Right atrium auricular region (tissue), 2 donors: ENCODE measurements at places on chromosomes 2 and 18. TPM values are rescaled to one million over a fixed set of nuclear protein-coding genes. Genes with fewer than 3 reads are reported as not detected.

DNA sequence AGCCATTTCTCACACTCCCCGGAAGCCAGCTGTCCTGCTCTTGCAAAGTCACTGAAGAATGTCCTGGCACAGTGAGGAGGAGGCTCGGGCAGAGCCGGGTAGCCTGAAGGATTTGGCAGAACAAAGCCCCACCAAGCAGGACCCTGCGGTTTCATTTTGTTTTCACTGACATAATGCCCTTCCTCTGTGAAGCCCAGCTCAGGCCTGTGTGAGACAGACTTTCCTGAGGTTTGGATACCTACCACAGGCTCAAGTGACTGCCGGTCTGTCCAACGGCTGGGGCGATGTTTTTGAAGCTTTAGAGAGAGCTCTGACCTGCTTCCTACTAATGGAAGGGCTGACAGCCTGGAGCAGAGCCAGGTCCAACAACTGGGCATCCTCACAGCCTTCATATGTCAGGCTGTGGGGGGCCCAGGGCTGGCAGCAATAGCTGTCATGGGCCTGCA is 99.8 kb upstream of the FZD7 start:
- H3K4me1 ChIP-seq, result no peaks in the 10 kb centered on the region
- DNase-seq, result no peak
- no peak overlapping the region for H3K4me3 ChIP-seq
- no peaks in the 10 kb centered on the region for H3K27me3 ChIP-seq

DNA sequence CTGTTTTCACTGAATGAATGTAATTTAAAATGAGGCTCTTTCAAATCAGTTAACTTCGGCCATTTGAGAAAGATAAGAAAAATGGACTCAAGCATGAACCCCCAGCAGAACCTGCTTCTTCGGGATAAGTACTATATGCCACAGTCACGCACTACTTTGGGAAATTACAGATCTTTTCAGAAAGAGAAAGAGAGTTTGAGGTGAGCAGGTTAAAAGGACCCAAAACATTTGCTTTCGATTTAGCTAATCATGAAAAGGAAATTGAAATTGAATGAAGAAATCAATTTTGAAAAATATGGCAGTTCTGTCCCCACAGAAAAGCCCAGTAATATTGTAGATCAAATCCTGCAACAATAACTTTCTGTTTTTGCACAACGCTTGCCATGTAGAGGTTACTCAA is 156.9 kb downstream of the GRB14 start:
- H3K27ac ChIP-seq, result no peak overlapping the region
- no peak for DNase-seq
- no peaks in the 10 kb centered on the region for H3K4me1 ChIP-seq
- no peak overlapping the region for H3K4me3 ChIP-seq

DNA sequence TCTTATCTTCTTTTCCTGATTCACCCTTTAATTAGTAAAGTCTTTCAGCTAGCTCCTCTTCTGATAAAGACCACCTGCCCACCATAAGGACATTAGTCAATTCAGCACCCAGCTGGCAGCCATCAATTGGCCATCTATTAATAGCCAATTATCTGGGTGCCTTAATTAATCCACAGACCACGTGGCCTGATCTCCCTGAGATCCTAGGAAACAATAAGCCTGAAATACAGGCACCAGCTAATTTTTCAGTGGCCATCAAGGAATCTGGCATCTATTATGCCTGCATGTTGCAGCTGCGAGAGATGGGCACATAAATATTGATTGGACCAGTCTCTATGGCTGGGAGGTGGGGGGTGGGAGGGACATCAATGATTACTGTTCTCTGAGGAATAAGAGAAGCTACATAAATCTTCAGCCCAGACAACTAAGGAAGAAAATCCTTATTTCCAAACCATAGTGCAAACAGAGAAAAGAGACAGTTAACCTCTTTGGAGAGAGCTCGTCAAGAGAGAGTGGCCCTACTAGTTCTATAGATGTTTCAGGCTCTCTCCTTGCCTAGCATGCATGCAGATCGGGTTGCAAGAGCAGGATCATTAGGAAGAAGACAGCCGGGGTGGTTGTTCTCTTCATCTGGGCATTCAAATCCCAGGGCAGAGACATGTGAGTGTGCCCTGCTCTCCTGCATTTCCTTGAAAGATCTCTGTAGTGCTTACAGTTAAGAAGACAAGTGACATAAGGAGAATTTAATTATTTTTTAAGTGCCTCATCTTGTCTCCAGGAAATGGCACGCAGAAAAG is 8.7 kb downstream of the GALNT14 start:
- H3K27me3 ChIP-seq, result no peaks in the 10 kb centered on the region
- no peak overlapping the region for H3K27ac ChIP-seq

Gene RAX
- total RNA-seq, result not detected

GRCh38 chr2:128641421-128642080 is 322.9 kb upstream of the HS6ST1 start:
- no peak overlapping the region for H3K4me3 ChIP-seq
- H3K27me3 ChIP-seq, result no peaks in the 10 kb centered on the region
- H3K36me3 ChIP-seq, result no peaks in the 10 kb centered on the region
- DNase-seq, result peak; percentile 52

GRCh38 chr2:169461143-169461542 is 18.2 kb upstream of the BBS5 start:
- no peaks in the 10 kb centered on the region for H3K27me3 ChIP-seq
- H3K4me3 ChIP-seq, result no peak overlapping the region
- no peaks in the 10 kb centered on the region for H3K36me3 ChIP-seq

DNA sequence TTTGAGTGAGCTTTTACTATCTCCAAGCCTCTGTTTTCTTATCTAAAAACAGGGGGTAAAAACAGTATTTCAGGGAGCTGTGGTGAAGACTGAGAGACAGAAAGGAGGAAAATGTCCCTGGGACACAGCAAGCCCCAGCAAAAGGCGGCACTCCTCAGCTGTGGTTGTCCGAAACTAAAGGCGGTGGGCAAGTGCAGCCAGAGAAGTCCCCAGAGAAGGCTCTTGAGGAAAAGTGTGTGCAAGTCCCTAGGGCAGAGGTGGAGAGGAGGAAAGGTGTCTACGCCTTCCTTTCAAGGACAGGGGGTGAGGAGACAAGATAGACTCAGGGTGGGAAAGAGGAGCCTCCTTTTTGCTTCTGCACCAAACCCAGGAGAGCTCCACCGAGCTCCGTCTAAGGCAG is 45.5 kb downstream of the CYP27C1 start:
- no peak for DNase-seq
- no peak overlapping the region for H3K4me3 ChIP-seq
- no peak overlapping the region for H3K27ac ChIP-seq
- H3K4me1 ChIP-seq, result peaks cover 14% of the 10 kb centered on the region
- no peaks in the 10 kb centered on the region for H3K36me3 ChIP-seq
- H3K27me3 ChIP-seq, result no peaks in the 10 kb centered on the region

Gene DUSP11
- total RNA-seq, result 18.2 TPM

DNA sequence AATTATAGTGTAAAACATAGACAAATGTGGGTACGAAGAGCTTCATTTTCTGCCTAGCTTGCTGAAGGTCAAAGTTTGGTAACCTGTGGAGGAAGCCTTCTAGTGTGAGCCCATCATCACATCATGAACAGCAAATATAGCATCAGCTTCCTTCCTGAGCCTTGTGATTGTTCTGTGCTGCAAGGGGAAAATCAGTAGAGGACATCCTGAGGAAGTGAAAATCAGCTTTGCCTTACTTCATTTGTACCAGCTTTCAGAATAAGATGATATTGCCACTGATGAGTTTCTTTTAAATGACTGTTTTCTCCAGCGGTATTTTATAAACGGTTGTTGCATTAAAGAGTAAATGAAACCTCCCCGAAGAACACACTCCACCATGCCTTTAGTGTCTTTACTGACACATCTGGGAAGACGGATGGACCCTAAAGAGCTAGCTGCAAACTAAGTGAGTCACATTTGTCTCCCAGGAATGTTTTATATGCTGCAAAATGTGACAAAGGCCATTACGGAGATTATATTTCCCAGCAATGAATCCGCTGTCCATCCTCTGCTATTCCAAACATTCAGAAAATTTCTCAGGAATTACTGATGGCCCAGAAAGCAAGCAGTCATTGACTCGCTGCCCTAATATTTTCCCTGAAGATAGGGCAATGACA is 1272.8 kb downstream of the SUCLG1 start:
- DNase-seq, result no peak
- H3K4me1 ChIP-seq, result no peaks in the 10 kb centered on the region
- no peaks in the 10 kb centered on the region for H3K27me3 ChIP-seq
- H3K4me3 ChIP-seq, result no peak overlapping the region

Gene SP140
- 0.26 TPM for total RNA-seq

- peaks cover 23% of the 10 kb centered on the region for H3K4me1 ChIP-seq
- peak overlapping the region; percentile 46 for H3K27ac ChIP-seq
- H3K27me3 ChIP-seq, result no peaks in the 10 kb centered on the region
- DNase-seq, result no peak
- no peaks in the 10 kb centered on the region for H3K36me3 ChIP-seq
These were observed 163.5 kb downstream of the UXS1 start for GRCh38 chr2:106030287-106031268.

- H3K4me1 ChIP-seq, result no peaks in the 10 kb centered on the region
- H3K36me3 ChIP-seq, result no peaks in the 10 kb centered on the region
- no peak overlapping the region for H3K4me3 ChIP-seq
- no peak for DNase-seq
- no peak overlapping the region for H3K27ac ChIP-seq
These were observed 307.8 kb downstream of the CYP26B1 start for GRCh38 chr2:71839826-71840225.

GRCh38 chr2:185567196-185567595 is 171.4 kb upstream of the FSIP2 start:
- DNase-seq, result no peak
- no peaks in the 10 kb centered on the region for H3K4me1 ChIP-seq
- no peaks in the 10 kb centered on the region for H3K27me3 ChIP-seq
- no peaks in the 10 kb centered on the region for H3K36me3 ChIP-seq
- no peak overlapping the region for H3K27ac ChIP-seq
- no peak overlapping the region for H3K4me3 ChIP-seq

GRCh38 chr2:148023861-148024260 is 3.0 kb downstream of the MBD5 start:
- DNase-seq, result no peak
- H3K4me3 ChIP-seq, result no peak overlapping the region

DNA sequence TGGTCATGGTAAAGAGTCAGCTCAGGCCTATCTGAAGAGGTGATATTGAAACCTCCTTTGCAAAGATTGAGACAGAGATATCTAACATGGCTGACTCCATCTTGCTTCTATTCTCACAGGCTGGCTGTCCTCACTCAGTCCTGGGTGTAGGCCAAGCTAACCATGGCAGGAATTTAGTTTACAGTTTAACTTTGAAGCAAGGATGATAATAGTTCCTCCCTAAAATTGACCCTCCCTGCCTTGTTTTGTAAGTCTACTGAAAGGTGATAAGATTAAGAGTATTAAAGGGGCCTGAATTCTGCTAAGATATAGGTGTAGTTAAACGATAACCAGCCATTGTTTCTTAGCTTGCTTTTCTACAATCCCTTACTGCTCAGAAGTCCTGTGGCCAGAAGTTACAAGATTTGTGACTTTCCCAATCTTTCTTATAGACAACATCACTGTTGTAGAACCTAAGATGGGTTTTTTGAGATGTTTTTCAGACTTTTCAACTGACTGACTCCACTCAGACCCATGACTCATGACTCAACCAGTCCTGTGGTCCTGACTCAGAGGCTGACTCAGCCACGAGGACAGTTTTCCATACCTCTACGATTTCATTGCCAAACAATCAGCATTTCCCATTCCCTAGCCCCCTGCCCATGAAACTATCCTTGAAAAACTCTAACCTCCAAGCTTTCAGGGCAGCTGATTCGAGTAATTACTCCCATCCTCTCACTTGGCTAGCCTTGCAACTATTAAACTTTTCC is 195.7 kb upstream of the SESTD1 start:
- DNase-seq, result peak; percentile 66
- H3K4me3 ChIP-seq, result no peak overlapping the region
- no peaks in the 10 kb centered on the region for H3K36me3 ChIP-seq

- no peak for DNase-seq
- no peak overlapping the region for H3K27ac ChIP-seq
- no peaks in the 10 kb centered on the region for H3K27me3 ChIP-seq
These were observed 97.4 kb upstream of the DDX18 start for GRCh38 chr2:117717072-117717471.

Gene ANKRD30B
- not detected for total RNA-seq

DNA sequence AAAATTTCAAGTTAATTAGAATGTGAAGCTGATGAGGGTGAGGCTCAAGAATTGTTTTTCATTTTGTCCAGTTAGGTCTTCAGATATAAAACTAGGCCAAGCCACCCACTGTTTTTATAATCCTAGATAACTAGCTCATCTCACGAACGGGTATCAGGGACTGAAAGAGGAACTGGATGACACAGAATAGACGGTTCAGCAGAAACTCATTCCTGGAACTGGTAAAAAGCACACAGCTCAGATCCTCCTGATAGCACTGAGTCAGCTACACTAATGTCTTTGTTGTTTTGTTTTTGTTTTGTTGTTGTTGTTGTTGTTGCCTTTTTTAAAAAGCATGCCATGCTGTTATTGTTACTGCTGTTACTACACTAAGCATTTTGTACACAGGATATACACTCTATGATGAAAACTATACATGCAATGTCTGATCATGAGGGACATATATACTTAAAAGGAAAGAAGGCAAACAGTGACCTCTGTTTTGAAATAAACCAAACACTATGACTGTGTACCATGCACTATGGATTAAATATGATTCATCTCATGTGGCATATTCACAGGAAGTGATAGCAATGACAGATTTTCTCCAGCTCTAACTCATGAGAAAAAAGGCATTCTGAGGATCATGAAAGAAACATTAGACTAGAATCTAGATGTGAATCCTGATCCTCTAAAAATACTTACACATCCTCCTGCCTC is 437.6 kb downstream of the NCKAP5 start:
- no peaks in the 10 kb centered on the region for H3K36me3 ChIP-seq
- DNase-seq, result no peak
- no peak overlapping the region for H3K27ac ChIP-seq
- no peak overlapping the region for H3K4me3 ChIP-seq
- no peaks in the 10 kb centered on the region for H3K27me3 ChIP-seq

- peak overlapping the region; percentile 38 for H3K4me3 ChIP-seq
- no peak overlapping the region for H3K27ac ChIP-seq
- DNase-seq, result no peak
- no peaks in the 10 kb centered on the region for H3K4me1 ChIP-seq
- peaks cover 59% of the 10 kb centered on the region for H3K27me3 ChIP-seq
These were observed 4.0 kb downstream of the EMX1 start for GRCh38 chr2:72921088-72921851.

GRCh38 chr2:174607989-174608865 is 10.6 kb upstream of the WIPF1 start:
- H3K4me1 ChIP-seq, result peaks cover 28% of the 10 kb centered on the region
- no peaks in the 10 kb centered on the region for H3K27me3 ChIP-seq
- DNase-seq, result no peak
- H3K36me3 ChIP-seq, result no peaks in the 10 kb centered on the region
